ENCODE measurements at places on chromosomes 3 and 15.

DNA sequence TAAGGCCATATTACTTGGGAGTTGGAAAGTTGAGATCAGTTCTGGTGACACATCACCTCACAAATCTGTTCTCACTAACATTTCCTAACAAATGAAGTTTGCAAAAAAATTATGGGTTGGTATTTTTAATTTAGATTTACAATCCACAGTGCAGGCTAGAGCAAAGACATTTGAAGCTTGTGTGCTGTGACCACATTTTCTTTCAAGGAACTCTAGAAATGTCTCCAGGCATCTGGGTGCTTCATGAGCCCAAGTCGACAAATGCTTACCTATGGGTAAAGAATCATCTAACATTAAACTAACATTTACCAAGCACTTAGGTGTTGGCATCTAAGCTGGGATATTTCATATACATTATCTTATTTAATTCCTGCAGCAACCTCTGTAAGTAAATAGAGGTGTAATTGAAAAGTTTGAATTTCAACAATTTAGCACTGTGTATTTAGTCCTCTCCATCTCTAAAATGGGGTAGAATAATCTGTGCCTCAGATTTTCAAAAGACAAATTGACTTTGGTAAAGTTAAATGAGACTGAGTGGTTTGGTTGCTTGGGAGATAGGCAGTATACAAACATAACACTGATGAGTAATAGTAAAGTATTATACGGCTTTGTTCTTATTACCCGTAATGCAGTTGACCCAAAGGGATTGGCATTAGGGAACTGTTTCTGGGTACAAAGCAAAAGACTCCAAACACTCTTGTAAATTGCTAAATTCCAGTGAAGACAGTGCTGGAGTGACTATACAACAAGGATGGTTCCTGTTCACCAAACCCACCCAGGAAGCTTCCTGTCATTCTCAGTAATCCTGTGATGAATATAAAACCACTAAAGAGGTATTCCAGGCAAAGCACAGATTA, 162.5 kb downstream of the TPRG1 start:
- DNase-seq = no peak

- no peak for DNase-seq
These were observed 199.7 kb downstream of the ARRDC4 start for GRCh38 chr15:98160236-98160635.

DNA sequence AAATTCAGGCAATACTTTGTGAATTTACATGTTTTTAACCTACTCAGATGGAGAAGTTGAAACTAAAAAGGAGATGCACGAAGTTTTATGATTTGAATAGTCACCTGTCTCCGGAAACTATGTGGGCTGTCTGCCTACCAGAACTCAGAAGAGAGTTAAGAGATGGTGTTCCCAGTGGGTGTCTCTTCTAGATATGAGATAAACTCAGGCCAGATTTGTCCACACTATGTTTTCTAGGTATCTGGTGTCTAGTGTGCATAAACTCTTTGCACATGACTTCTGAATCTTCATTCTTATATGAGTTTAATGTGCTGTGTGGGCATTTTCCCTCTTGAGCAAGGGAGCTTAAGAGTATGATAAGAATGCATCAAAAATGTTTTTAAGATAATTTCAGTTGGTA, 222.8 kb downstream of the FOXP1 start:
- no peak for DNase-seq

DNA sequence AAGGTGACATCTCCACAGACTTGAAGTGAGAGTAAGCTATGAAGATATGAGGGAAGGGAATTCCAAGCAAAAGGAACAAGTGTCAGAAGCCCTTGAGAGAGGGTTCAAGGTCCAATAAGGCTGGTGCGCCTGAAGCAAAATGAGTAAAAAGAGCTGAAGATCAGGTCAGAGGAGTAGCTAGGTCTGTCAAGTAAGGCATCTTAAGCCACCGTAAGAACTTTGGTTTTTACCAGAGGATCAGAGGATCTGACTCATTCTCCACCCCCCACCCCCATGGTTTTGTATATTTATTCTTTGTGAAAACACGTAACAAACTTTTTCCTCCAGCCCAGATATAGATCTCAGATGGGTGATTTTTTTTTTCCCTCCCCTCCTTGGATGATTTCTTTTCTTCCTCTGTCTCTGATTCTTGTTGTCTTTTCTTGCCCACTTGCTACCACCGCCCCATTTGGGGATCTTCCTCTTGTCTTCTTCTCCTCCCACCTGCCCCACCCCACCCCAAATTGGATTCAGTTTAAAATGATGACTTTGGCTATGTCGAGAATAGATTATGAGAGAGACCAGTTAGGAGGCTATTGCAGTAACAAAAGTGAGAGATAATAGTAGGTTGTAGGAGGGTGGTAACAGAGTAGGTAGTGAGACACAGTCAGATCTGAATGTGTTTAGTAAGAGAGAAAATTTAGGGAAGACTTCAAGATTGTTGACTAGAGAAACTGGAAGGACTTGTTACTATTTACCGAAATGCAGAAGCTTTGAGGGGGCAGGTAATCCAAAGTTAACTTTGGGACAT, 6.1 kb downstream of the TRMT10C start:
- DNase-seq = peak; percentile 13

DNA sequence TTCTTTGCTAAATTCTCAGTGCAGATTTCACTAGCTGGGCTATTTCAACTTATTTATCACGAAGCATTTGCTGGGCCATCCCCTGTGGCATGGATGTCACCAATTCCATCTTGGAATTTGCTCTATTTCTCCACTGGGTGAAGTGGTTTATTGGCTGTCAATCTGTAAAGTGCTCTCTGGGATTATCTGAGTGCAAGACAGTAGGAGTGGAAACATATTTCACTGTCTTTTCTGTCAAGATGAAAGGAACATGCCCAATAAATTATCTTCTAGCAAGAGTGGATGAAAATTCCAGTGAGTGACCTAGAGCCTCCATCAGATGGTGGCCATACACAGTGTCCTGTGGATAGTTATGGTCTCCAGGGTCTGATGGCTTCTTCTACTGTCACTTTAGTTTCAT, 25.1 kb upstream of the CTDSPL start:
- no peak for DNase-seq

GRCh38 chr15:96182736-96183513, 147.6 kb upstream of the NR2F2 start:
- DNase-seq = no peak

- no peak for DNase-seq
These were observed 612.6 kb upstream of the NECTIN3 start for GRCh38 chr3:110459021-110459420.

DNA sequence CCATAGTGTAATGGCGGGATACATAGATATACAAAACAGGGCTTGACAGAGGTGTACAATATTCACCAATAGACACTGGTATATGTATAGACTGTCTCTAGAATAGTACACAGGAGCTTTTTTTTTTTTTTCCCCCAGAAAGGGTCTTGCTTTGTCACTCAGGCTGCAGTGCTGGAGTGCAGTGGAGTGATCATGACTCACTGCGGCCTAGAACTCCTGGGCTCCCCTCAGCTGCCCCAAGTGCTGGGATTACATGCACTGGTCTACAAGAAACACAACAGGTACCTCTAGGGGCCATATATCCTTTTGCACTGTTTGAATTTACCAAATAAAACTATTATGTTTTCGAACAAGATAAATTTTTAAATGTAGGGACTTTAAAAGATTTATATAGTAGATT, 12.3 kb downstream of the RHOA start:
- no peak for DNase-seq

- no peak for DNase-seq
These were observed 12.0 kb downstream of the PTH1R start for GRCh38 chr3:46889381-46890110.

DNA sequence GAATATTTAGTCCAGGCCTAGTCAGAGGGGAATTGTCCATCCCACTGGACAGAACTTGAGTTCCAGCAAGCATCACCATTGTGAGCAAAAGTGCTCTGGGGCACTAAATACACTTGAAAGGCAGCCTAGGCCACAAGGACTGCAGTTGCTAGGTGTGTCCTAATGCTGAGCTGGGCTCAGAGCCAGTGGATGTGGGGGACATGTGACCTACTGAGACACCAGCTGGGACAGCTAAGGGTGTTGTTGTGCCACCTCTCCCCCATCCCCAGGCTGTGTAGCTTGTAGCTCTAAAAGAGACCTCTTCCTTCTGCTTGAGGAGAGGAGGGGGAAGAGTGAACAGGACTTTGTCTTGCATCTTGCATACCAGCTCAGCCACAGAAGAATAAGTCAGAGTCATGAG, 120.9 kb downstream of the DTWD1 start:
- no peak for DNase-seq

GRCh38 chr3:25416176-25416575, 11.9 kb upstream of the RARB start:
- DNase-seq = no peak

- no peak for DNase-seq
These were observed 505.4 kb downstream of the ZIC1 start for GRCh38 chr3:147914532-147914931.

DNA sequence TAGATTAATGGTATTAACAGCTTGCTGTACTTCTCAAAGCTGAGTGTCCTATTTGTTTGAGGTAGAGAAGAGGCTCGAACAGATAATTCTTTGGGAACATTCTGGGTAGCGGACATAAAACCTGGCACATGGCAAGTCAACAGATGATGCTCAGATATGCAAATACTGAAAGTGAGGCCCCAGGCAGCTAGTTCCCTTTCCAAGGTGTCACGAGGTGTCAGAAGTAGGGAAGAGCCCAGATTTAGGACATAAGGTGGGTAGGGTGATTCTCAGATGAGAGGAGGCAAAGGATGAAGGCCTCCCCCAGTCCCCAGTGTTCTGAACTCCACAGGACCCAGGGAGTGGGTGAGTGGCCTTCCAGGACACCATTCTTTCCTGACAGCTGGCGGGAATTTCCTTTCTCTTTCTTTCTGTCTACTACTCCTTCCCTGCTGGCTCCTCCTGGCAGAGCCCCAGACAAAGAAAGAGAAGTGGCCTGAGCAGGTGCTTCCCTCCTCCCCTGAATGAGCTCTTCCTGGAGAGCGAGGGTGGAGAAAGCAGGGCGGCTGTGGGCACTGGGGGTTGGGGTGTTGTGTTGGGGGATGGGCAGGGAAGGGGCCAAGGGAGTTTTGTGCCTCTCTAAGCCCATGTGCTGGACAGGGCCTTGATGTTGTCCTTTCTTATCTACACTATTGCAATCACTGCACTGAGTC, 87.5 kb downstream of the CORO2B start:
- no peak for DNase-seq

GRCh38 chr3:127831723-127832172, 9.4 kb upstream of the MGLL start:
- no peak for DNase-seq

DNA sequence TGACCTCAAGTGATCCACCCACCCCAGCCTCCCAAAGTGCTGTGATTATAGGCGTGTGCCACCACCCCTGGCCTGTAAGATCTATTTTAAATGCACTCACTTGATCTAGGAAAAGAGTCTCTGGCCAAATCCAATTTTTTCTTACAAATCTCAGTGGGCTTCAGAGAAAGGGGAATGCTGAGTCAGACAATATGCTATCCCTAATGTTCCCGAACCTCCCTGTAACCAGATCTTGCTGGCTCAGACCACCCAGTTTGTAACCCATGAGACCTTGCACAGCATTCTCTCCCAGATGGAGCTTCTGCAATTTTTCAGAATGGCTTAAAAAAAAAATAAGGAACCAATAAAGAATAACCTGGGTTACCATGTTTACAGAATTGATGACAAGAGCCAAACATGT, 205.8 kb downstream of the RYR3 start:
- DNase-seq = no peak

- DNase-seq = no peak
These were observed 80.1 kb downstream of the SATB1 start for GRCh38 chr3:18345015-18345367.

- DNase-seq = no peak
These were observed 40.3 kb upstream of the PTPRG start for GRCh38 chr3:61520966-61521628.

DNA sequence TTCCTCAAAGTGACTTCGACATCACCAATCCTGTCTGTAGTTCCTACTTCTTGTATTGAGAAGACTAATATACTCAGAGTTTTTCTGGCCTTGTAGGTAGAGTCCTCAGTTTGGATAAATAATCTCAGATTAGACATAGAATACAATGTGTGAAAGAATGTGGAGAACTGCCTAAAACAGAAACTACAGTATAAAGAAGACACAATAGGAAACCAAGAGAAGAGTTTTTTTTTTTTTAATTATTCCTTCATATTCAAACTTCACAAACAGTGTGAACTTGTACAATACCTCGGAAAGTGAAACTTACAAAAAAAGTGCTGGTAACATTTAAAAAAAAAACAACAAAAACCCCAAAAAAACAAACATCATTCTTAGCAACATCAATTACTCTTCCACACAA, 20.5 kb downstream of the TIGIT start:
- DNase-seq = no peak

DNA sequence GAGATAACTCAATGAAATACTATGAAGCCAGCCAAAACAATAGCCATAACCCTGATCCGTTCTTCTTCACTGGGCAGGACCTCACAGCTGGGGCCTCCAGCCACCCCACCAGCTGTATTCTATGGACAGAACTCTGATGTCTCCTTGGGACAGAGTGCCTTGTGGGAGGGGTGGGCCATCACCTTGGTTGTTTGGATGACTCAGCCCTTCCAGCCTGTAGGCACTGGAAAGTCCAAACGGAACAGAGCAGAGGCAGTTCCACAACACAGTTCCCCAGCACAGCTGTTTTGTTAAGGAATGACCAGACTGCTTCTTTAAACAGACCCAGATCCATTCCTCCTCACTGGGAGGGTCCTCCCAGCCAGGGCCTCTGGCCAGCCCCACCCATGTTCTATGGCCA, 31.9 kb upstream of the ZBED2 start:
- no peak for DNase-seq

- no peak for DNase-seq
These were observed 61.4 kb upstream of the IMPG2 start for GRCh38 chr3:101381809-101382208.

- no peak for DNase-seq
These were observed 137.3 kb upstream of the UBE2E1 start for GRCh38 chr3:23668430-23668904.

Data from stimulated activated CD8-positive, alpha-beta memory T cell treated with anti-CD3 and anti-CD28 coated beads, Interleukin-15, amount 100 ng/mL, for 1 hour (primary cell).